ENCODE measurements at places on chromosomes 2 and 18. TPM values are rescaled to one million over a fixed set of nuclear protein-coding genes. Genes with fewer than 3 reads are reported as not detected.
A peak's percentile ranks its signal among the peaks of the same experiment; 100 is the strongest.

DNA sequence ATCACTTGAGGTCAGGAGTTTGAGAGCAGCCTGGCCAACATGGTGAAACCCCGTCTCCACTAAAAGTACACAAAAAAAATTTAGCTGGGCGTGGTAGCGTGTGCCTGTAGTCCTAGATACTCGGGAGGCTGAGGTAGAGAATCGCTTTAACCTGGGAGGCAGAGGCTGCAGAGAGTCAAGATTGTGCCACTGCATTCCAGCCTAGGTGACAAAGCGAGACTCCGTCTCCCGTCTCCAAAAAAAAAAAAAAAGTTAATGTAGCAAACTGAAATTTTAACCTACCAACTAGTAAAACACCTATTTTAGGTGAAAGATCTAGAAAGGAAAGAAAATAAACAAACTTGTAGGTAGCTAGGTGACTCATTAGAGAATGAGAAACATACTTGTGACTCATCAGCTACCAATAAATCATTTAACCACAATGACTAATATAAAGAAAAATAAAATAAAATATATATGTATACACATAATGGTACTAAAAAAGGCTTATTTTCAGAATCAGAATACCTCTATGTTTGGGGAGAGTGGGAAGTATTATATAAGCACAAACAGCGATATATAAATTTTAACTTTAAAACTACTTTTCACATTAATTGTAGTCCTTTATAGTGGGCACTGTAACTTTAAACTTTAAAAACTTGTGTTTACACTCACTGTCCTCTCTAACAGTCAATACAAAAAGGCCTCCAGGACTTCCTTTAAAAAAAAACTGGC, 36.6 kb downstream of the DARS1 start:
- H3K4me1 ChIP-seq, result no peaks in the 10 kb centered on the region
- H3K27me3 ChIP-seq, result no peaks in the 10 kb centered on the region
- no peak for DNase-seq
- H3K4me3 ChIP-seq, result no peak overlapping the region

DNA sequence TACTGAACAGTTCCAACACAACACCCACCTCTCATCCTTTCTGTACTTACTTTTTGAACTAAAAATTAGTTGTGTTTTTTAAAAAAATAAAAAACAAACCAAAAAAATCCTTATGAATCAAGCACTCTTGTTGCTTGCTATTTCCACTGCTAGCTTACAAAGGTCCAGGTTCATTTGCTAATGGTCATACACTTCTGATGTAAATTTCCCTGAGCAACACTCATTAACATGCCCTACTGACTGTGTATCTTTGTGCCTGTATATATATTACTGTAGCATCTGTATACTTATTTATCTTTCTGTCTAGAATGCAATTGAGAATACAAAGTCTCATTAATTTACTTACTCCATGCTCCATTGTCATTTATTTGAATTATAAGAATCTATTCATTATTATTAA, 30.3 kb upstream of the IKZF2 start:
- peak; percentile 10 for DNase-seq
- no peak overlapping the region for H3K4me3 ChIP-seq
- H3K27ac ChIP-seq, result no peak overlapping the region
- H3K36me3 ChIP-seq, result no peaks in the 10 kb centered on the region
- peaks cover 39% of the 10 kb centered on the region for H3K4me1 ChIP-seq
- H3K27me3 ChIP-seq, result no peaks in the 10 kb centered on the region

DNA sequence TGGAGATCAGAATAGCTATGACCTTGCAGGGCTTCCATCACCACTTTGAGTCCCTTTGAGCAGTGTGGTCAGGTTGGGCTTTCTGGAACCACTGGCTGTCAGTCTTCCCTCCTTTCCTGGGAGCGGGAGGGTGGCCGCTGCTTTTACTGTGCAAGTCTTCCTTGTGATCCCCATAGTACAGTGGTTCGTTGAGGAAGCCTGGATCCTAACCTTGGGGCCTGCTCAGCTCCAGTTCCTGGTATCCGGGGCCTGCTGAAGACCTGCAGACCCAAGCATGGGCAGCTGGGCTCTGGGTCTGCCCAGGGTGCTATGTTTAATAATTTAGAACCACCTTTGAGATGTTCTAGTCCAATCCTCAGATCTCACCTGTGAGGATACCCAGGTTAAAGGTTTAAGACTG, 104.2 kb downstream of the CLIP4 start:
- H3K27me3 ChIP-seq, result no peaks in the 10 kb centered on the region
- H3K36me3 ChIP-seq, result no peaks in the 10 kb centered on the region
- no peaks in the 10 kb centered on the region for H3K4me1 ChIP-seq
- no peak overlapping the region for H3K27ac ChIP-seq

GRCh38 chr2:96218508-96219131, 10.0 kb upstream of the STARD7 start:
- H3K36me3 ChIP-seq, result no peaks in the 10 kb centered on the region
- no peaks in the 10 kb centered on the region for H3K27me3 ChIP-seq
- no peaks in the 10 kb centered on the region for H3K4me1 ChIP-seq
- H3K4me3 ChIP-seq, result no peak overlapping the region

DNA sequence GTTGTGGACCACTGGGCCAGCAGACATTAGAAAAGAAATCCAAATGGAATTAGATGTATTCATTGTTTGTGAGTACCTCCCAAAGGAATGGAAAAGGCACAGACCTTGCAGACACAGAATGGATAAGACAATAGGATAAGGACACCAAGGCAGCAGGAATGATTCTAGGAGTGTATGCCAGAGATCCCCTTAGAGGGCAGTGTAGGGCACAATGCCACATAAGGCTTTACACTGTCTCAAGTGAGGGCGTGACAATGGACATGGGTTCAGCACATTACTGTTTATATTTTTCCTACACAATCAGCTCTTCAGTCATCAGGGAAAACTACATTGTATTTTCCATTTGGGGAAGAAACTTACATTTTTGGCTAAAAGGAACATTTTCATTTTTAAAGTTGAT, 250.9 kb downstream of the PTH2R start:
- H3K36me3 ChIP-seq, result no peaks in the 10 kb centered on the region
- no peak overlapping the region for H3K27ac ChIP-seq
- DNase-seq, result peak; percentile 54

GRCh38 chr18:36296650-36297416, 680 bp upstream of the FHOD3 start:
- H3K27ac ChIP-seq, result no peak overlapping the region
- no peaks in the 10 kb centered on the region for H3K36me3 ChIP-seq
- H3K27me3 ChIP-seq, result peaks cover 75% of the 10 kb centered on the region
- DNase-seq, result peak; percentile 80
- peaks cover 11% of the 10 kb centered on the region for H3K4me1 ChIP-seq
- H3K4me3 ChIP-seq, result peak overlapping the region; percentile 87

- H3K27me3 ChIP-seq, result no peaks in the 10 kb centered on the region
- 0 out of 2 replicates have a peak, but pooled peaks cover 4% of the 10 kb centered on the region for H3K4me1 ChIP-seq
- no peaks in the 10 kb centered on the region for H3K36me3 ChIP-seq
- peak; percentile 72 for DNase-seq
- H3K27ac ChIP-seq, result no peak overlapping the region
Observed at GRCh38 chr2:105576440-105577241, 168.1 kb upstream of the NCK2 start.

DNA sequence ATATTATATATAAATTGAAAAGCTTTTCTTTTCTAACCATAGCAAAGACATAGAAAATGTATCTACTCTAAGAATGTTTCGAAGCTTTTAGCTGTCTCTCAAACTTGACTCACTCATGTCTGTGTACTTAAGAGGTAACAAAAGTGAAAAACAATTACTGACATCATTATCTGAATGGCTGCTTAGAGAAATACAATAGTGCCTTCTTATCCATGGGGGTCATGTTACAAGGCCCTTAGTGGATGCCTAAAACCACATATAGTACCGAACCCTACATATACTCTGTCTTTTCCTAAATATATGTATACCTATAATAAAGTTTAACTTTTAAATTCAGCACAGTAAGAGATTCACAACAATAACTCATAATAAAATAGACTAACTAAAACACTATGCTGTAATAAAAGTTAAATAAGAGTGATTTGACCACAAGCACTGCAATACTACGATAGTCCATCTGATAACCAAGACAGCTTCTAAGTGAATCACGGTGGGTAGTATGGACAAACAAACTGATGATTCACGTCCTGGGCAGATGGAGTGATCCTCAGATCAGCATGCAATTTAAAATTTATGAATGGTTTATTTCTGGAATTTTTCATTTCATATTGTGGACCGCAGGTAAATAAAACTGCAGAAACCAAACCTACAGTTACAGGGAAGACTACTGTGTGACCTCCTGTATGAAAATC, 246.2 kb downstream of the XIRP2 start:
- H3K4me1 ChIP-seq, result no peaks in the 10 kb centered on the region
- no peak overlapping the region for H3K4me3 ChIP-seq
- H3K27me3 ChIP-seq, result no peaks in the 10 kb centered on the region
- no peak overlapping the region for H3K27ac ChIP-seq

GRCh38 chr2:196966061-196966460, 39.6 kb upstream of the PGAP1 start:
- peaks cover 19% of the 10 kb centered on the region for H3K4me1 ChIP-seq
- no peak overlapping the region for H3K27ac ChIP-seq

GRCh38 chr18:75107196-75107930, 101.6 kb downstream of the PTGR3 start:
- no peaks in the 10 kb centered on the region for H3K36me3 ChIP-seq
- DNase-seq, result no peak
- no peaks in the 10 kb centered on the region for H3K27me3 ChIP-seq
- no peaks in the 10 kb centered on the region for H3K4me1 ChIP-seq

GRCh38 chr2:196277002-196277401, 105.6 kb upstream of the STK17B start:
- H3K4me3 ChIP-seq, result no peak overlapping the region
- no peak overlapping the region for H3K27ac ChIP-seq
- no peaks in the 10 kb centered on the region for H3K27me3 ChIP-seq
- DNase-seq, result peak; percentile 65
- H3K4me1 ChIP-seq, result no peaks in the 10 kb centered on the region

- H3K36me3 ChIP-seq, result no peaks in the 10 kb centered on the region
Observed at GRCh38 chr2:112692918-112693317, 27.9 kb upstream of the NT5DC4 start.

GRCh38 chr2:12009323-12009905, 263.0 kb downstream of the LPIN1 start:
- no peaks in the 10 kb centered on the region for H3K36me3 ChIP-seq
- no peak overlapping the region for H3K4me3 ChIP-seq
- no peak for DNase-seq
- H3K27me3 ChIP-seq, result no peaks in the 10 kb centered on the region
- H3K27ac ChIP-seq, result no peak overlapping the region
- no peaks in the 10 kb centered on the region for H3K4me1 ChIP-seq

- no peak overlapping the region for H3K27ac ChIP-seq
- no peak overlapping the region for H3K4me3 ChIP-seq
- peaks cover 12% of the 10 kb centered on the region for H3K4me1 ChIP-seq
Observed at GRCh38 chr2:127080938-127081755, 25.8 kb downstream of the BIN1 start.

DNA sequence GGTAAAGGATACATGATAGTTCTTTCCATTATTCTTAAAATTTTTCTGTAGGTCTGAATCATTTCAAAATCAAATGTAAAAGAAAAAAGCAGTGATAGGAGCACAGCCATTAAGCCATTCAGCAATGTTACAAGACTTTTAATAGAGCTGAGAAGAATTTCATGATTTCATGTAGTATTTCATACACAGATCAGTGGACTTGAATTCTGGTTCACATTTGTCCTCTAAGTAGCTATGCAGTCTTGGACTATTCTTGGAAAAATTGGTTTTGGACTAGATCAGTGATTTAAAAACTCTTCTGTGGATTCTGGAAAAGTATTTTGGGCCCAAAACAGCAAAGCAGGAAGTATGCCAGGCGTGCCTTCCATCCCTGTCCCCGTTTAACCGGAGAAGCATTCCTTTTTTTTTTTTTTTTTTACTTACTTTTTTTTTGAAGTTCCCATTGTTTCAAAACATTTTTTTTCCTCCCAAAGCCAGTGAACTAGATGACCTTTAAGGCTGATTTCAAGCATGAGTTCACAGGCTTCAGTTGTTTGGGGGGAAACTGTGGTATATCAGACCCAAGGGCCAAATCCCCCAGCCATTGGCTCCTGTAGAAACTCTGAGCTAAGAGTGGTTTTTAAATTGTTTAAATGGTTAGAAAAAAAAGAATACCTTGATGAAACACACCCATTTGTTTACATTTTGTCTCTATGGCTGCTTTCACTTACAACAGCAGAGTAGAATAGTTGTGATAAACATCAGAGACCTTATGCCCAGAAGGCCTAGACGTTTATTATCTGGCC, 17.5 kb upstream of the POLI start:
- no peak for DNase-seq
- no peak overlapping the region for H3K27ac ChIP-seq
- no peaks in the 10 kb centered on the region for H3K27me3 ChIP-seq
- no peak overlapping the region for H3K4me3 ChIP-seq
- no peaks in the 10 kb centered on the region for H3K36me3 ChIP-seq

DNA sequence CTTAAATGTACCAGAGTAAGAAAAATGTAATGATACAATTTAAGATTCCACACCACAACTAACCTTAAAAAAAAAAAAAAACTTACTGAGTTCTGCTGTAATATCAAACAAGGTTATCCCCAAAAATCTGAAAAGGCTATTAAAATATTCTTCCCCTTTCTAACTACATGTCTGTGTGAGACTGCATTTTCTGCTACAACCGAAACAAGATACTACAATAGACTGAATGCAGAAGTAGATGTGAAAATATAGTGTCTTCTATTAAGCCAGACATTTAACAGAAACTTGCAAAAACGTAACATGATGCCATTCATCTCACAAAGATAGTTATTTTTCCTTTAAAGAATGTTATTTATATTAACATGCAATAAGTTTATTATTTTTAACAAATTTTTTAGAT, 16.2 kb downstream of the SS18 start:
- H3K4me1 ChIP-seq, result no peaks in the 10 kb centered on the region
- no peaks in the 10 kb centered on the region for H3K36me3 ChIP-seq
- no peak overlapping the region for H3K27ac ChIP-seq

DNA sequence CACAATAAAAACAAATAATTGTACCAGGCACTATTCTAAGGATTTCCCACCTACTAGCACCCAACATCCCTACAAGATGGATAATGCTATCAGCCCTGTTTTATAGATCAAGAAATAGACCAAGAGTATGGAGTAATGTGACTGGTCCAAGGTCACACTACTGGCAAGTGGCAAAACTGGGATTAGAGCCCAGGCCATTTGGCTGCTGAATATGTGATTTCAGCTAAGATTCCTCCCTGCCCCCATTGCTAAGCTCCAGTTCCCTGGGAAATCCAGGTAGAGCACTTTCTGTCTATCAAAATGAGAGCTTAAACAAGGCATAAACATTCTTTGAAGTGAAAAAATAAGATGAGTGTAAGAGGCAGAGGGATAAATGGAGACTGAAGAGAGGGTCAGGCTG, 157.8 kb downstream of the DNAH6 start:
- no peaks in the 10 kb centered on the region for H3K4me1 ChIP-seq
- no peak overlapping the region for H3K4me3 ChIP-seq
- H3K27ac ChIP-seq, result no peak overlapping the region
- DNase-seq, result no peak

GRCh38 chr2:43944915-43945314, 50.9 kb downstream of the LRPPRC start:
- H3K4me1 ChIP-seq, result peaks cover 43% of the 10 kb centered on the region
- peak overlapping the region; percentile 60 for H3K27ac ChIP-seq
- H3K36me3 ChIP-seq, result peaks cover 42% of the 10 kb centered on the region
- no peak for DNase-seq

The HOXD11 gene
- not detected for total RNA-seq

The DLGAP1 gene
- total RNA-seq, result 59.5 TPM

The TMEM17 gene
- 3.0 TPM for total RNA-seq

The ALPG gene
- 2.5 TPM for total RNA-seq

The ATP6V1B1 gene
- total RNA-seq, result not detected

The RUFY4 gene
- 0.04 TPM for total RNA-seq

The USP37 gene
- total RNA-seq, result 21.0 TPM
